ENCODE measurements at places on chromosomes 1 and 21. TPM values are rescaled to one million over a fixed set of nuclear protein-coding genes. Genes with fewer than 3 reads are reported as not detected.

The S100A8 gene
- 678 TPM for total RNA-seq

The S100A12 gene
- not detected for total RNA-seq

The PTGER3 gene
- total RNA-seq: 4.7 TPM

The CD2 gene
- total RNA-seq: 0.17 TPM

DNA sequence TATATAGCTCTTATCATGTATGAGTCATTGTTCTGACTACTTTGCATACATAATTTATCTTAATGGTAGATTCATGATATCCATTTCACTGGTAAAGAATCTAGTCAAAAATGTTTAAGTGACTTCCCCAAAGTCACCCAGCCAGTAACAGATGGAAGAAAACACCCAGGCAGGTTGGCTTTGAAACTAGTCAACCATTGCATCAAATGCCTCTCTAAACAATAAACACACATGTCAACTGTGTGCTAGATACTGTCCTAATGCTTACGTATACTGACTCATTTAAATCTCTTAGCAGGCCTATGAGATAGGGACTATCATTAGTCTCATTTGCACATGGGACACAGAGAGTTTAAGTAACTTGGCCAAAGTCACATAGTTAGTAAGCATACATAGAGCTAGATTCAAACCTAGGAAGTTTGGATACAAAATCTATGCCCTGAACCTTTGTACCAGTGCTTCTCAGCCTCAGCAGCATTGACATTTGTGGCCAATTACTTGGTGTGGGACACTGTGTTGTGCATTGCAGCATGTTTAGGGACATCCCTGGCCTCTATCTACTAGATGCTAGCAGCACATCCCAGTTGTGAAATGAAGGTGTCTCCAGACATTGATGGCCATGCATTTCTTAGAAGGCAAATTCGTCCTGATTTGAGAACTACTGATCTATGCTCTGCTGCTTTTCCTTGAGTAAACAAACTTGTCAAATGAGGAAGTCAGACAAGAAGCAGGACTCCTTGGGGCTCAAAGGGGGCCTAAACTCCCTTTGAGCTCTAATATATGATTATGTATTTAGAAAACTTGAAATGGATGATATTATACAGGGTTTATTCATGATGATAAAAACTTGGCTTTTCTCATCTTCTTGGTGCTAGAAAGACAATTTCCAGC, 316.3 kb downstream of the KCNH1 start:
- H3K36me3 ChIP-seq: no peaks in the 10 kb centered on the region
- H3K27me3 ChIP-seq: no peaks in the 10 kb centered on the region
- no peak for DNase-seq

Measured in type B pancreatic cell (in vitro differentiated cells).